Stimulated activated CD8-positive, alpha-beta memory T cell treated with anti-CD3 and anti-CD28 coated beads, Interleukin-15, amount 100 ng/mL, for 48 hours (primary cell): ENCODE measurements at places on chromosomes 7 and 10.

- DNase-seq, result no peak
Measured at GRCh38 chr10:70596110-70596798, 6.3 kb downstream of the PRF1 start.

DNA sequence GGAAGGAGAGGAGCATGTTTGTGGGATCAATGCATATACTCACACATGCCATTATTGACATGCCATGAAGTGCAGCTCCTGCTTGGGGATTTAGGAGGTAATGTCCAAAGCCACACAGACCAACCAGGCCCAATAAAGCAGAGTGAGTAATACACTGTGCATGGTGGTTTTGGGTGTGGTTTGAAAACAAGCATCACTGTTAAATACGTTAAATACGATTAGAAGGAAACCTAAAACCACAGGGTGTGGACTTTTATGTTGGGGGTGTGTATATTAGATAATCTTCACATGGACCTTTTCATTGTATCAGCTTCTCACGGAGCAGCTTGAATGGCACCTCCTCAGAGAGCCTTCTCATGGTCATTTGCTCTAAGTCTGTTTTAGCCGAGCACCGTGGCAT, 10.4 kb upstream of the EIF3A start:
- DNase-seq, result no peak

GRCh38 chr10:15068802-15069201, 19.8 kb downstream of the ACBD7 start:
- DNase-seq, result no peak

GRCh38 chr10:77889277-77889903, 37.2 kb downstream of the DLG5 start:
- no peak for DNase-seq

GRCh38 chr10:16030562-16030961, 170.3 kb upstream of the MINDY3 start:
- no peak for DNase-seq
